Fibroblast of lung (primary cell): ENCODE measurements at places on chromosomes 2 and 18. TPM values are rescaled to one million over a fixed set of nuclear protein-coding genes. Genes with fewer than 3 reads are reported as not detected.
A peak's percentile ranks its signal among the peaks of the same experiment; 100 is the strongest.

AGXT gene
- not detected in 2 replicates for total RNA-seq

PLEK gene
- not detected in 2 replicates for total RNA-seq

DUSP19 gene
- total RNA-seq = 5.1 and 7.4 TPM in 2 replicates

TGFBRAP1 gene
- 14.1 and 14.9 TPM in 2 replicates for total RNA-seq

NRBP1 gene
- 68.1 and 77.5 TPM in 2 replicates for total RNA-seq

WDFY1 gene
- total RNA-seq = 107 and 156 TPM in 2 replicates

- no peak for DNase-seq
Observed at GRCh38 chr2:196961889-196962288, 35.4 kb upstream of the PGAP1 start.

GRCh38 chr2:18829976-18830375, 240.6 kb upstream of the NT5C1B start:
- DNase-seq = peak; percentile 11

DNA sequence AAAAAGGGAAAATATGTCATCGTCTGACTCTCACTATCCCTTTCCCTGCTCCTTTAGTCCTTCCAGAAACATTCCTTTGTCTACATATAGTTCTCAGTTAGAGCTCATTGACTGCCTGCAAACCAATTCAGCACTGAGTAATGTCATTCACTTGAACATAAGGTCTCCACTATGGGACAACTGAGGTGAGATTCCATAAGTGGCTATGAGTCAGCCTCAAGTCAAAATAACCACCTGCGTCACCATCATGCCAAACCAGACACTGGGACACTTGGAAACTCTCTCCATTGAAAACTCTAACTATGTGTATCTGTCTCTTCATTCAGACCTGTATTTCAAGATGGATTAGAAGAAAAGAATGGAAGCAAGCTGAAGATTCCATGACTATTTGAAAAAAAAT, 878.0 kb upstream of the PIK3C3 start:
- no peak for DNase-seq

DNA sequence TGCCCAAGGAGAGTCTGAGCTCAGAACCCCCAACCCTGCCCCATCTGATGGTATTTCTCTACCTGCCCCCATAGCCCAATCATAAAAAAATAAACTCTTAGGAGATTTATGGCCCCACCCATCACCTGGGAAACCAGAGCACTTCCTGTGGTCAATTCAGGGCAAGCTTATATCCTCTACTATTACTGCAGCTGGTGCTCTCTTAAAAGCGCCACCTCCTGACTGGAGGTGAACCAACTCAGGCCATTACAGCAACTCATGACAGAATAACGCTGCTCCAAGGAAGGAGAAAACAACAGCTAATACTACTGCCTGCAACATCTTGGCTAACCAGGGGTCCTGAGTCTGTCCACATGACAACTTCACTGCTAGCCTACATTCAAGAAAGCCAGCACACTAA, 195.7 kb downstream of the MTCL1 start:
- DNase-seq = no peak

- DNase-seq = no peak
Observed at GRCh38 chr2:187924293-187924692, 367.4 kb upstream of the GULP1 start.

DNA sequence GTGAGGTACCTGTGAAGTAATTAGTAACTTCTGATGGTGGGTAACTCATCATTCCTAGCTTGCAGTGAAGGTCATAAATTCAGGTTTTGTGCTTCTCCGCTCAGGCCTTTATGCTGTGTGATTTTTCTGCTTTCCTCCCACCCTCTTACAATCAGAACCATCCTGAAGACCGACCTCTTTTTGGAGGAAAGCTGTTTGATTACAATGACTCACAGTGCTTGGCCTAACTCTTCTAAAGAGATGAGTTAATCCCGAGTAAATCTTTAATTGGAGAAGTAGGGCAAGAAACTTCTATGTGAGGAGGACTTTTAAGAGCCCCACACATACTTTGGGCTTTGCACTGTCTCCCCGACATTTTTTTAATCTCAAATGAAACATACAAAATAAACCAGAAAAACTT, 53.1 kb downstream of the TTC27 start:
- peak; percentile 25 for DNase-seq

DNA sequence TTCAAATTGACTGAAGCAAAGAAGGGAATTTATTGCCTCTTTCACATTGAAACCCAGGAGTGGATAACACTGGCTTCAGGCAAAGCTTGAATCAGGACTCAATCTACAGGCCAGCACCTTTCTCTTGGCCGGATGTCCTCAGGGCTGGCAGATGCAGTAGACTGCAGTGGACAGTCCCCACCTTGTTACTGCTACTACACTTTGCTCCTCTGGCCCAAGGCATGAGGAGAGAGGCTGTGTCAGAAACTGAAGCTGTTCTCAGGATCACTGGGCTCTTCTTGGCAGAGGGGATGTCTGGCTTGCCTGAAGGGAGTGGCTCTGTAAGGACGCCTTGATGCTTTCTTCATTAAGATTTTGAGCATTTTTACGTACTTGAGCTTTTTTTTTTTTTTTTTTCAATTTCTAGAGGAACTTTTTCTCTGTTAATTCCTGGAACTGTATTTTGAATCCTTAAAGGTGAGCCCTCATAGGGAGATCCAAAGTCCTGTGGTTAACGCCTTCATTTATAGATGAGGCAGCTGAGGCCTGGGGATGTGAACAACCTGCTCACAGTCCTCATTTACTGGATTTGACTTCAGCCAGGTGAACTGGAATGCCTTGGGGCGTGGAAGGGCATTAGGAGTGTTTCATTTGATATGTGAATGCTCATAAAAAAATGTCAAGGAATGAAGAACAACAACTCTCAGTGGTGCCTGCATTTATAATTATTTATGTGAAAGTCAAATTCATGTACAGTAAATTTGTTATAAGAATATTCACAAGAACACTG, 36.6 kb downstream of the CASP10 start:
- DNase-seq = no peak

DNA sequence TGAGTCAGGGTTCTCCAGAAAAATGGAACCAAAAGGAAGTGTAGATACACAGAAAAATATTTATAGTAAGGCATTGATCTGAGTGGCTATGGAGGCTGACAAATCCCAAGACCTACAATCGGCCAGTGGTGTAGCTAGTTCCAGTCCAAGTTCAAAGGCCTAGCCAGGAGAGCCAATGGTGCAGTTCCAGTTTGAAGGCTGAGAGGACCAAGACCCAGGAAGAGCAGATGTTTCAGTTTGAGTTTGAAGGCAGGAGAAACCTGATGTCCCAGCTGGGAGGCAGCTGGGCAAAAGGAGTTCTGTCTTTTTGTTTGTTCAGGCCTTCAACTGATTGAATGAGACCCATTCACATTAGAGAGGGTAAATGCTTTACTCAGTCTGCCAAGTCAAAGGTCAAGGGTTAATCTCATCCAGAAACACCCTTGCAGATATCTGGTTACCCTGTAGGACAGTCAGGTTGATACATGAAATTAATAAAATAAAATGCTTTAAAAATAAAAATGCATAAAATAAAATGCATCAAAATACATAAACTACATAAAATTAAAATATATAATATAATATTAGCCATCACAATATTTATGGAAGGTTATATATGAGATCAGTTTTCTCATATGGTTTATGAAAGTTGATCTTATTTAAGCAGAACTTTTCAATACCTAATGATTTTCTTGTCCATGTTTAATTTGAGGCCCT, 38.7 kb downstream of the KCNE4 start:
- DNase-seq = no peak

DNA sequence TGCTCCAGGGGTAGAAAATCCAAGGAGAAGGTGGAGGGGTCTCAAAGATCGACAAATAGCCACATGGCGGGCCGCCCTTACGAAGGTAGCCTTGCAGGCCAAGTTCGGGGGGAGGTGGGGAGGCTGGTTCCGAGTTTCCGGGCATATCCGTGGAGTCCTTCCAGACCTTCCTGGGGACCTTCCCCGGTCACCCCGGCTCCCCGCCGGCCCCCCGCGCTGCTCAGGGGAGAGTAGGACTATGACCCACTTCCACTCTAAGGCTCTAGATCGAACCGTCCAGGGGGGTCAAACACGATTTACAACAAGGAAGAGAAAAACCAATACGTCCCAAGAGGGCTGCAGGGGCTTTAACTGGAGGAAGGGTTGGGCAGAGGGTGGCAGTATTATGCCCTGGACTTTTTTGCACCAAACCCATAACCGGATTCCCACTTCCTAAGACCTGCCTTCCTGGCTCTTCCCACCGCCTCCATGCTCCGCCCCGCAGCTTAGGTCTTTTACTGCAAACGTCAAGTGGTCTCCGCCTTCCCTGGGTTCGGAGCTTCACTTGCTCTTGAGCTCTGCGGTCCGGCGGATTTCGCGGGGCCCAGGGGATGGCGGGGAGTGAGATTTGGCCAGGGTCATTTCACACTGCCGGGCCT, 779 bp upstream of the LYPD6 start:
- DNase-seq = peak; percentile 67

DNA sequence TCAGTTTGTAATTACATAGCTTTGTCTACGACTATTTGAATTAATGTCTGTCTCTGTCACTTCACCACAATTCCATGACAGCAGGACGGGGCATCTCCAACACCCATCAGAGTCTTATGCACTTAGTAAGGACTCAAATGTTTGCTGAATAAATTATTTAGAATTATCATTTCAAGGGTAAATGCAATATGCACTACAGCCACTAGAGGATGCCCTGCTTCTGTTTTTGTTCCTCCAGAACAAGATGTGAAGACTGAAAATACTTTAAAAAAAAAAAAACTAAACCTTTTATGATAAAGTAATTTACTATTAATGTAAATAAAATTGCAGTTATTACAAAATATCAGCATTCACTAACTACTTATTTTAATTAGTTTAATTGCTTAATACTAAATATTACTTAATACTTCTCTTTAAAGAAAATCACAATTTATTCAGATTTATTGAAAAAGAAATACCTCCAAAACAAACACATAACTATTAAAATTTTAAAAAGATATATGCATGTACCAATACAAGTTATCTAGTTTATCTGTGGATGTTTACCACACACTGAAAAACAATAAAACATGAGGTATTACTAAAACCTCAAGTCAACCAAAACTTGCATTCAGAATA, 3.2 kb downstream of the PIGN start:
- DNase-seq = peak; percentile 45

GRCh38 chr2:187008111-187008510, 159.1 kb upstream of the ZSWIM2 start:
- DNase-seq = peak; percentile 83

- DNase-seq = no peak
Observed at GRCh38 chr2:206764673-206765241, 371 bp downstream of the MDH1B start.

GRCh38 chr2:182023235-182023634, 37.6 kb downstream of the PPP1R1C start:
- no peak for DNase-seq

- DNase-seq = no peak
Observed at GRCh38 chr18:42620657-42621056, 494.8 kb downstream of the RIT2 start.

DNA sequence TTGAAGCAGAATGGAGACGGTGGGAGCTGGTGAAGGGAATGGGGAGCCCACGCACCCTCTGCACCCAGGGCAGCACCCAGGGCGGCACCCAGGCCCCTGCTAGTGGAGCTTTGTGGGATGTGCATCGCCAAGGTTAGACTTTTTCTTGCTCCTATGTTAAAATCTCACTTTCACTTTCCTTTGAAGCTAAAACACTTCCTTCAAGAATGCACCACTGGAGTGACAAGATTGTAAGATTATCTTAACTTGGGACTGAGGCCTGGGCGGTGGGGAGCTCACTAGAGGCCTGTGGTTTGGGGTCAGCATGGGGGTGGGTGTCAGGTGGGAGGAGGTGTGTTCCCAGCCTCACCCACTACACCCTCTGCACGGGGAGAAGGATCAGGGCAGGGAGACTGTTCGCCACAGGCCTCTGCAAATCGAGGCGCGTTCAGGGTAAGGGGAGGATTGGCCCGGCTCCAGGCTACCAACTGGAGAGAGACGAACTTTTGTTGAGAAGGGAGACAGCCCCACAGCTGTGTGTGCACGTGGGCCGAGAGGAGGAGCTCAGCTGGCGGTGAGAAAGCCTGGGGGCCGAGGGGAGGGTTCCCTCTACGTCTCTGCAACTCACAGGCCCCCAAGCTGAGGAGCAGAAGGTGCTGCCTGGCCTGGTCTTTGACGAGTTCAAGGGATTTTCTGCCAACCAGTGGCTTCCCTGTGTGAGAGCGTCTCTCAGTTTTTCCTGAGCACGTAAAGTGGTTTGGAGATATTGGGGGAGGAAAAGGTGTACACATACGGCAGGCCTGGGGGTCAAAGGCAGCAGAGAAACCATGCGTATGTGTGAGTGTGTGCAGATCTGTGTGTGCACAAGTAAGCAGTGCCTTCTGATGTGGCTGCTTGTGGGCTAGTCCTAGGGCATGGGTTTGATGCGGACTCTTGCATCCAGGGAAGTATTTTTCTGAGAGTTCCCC, 147.7 kb downstream of the KLHL29 start:
- DNase-seq = no peak

DNA sequence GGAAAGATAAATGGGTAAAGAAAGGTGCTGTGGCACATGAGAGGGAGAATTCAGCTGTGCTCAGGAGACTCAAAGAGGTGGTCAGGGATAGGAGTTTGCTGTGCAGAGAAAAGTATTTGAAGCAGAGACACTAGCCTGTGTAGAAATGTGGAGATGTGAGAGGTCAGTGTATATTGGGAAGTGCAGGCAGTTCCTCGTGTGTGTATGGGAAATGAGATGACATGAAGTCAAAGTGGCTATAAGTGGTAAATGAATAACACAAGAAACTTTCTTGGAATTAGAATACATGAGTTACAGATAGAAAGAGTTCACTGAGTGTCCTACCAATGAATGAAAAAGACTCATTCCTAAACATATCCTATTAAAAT, 11.6 kb downstream of the MAP3K20 start:
- DNase-seq = peak; percentile 64

- DNase-seq = no peak
Observed at GRCh38 chr2:10004401-10004800, 38.9 kb upstream of the KLF11 start.

DNA sequence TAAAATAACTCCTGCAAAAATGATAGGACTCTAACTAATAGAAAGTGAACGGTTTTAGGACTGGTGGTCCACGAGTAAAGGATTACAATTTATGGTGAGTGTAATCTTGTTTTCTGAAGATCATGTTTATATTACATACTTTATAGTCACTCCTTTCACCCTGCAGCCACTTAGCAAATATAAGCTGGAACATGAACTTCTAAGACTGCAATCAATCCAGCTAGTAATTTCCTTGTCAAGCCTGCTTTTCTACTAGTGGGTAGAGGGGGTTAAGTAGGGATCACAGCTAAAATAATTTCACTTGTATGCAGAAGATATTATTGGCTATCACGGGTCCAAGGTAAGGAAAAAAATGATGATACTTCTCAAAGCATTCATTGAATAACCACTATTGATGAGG, 125.5 kb upstream of the NETO1 start:
- no peak for DNase-seq

DNA sequence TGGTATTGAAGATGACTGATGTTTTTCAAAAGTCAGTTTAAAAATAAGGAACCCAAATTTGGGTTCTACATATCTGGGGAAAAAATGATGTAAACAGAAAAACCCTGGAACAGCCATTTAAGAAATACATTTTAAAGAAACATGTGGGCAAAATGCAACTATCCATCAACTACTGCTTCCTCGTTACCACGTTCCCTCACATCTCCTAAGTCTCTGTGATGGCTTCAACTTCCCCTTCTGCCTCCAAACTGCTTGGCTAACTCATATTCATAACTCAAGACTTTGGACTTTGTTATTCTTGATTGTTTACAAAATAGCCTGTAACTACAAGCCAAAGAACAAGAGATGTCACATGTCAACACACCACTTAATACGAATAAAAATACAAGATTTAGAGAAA, 116.3 kb downstream of the DYM start:
- no peak for DNase-seq

GRCh38 chr2:61420991-61421544, 49.8 kb downstream of the USP34 start:
- no peak for DNase-seq
